Naive thymus-derived CD4-positive, alpha-beta T cell (primary cell): ENCODE measurements at places on chromosomes 4 and X. TPM values are rescaled to one million over a fixed set of nuclear protein-coding genes. Genes with fewer than 3 reads are reported as not detected.

Gene CLNK
- polyA plus RNA-seq = not detected

DNA sequence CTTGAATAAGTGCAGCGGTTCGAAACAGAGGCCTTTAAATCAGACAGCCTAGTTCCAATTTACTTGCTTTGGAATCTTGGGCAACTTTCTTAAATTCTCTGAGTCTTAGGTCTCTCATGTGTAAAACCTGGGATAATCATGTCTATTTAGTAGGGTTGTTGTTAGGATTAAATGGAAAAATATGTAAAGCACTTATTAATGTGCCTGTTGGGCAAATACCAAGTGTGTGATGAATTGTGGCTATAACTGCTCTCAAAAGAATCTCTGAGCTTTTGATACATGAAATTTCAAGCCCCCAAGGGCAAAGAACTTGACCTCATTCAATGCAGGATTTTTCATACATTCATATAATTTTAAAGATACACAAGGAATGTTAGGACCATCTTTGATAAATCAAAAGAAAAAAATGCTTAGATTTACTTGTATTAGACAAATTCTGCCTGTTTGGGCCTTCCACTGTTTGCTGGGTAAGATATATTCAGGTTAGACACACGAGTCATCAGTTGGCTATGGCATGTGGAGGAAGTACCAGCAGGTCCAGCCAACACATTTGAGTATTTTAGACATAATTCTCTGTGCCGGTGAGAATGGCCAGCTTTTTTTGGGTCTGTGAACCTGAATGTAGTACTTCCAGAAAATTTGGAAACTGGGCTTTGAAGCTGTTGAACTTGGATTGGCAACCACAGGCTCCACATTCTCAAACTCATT lies 241.4 kb upstream of the CNKSR2 start:
- no peaks in the 10 kb centered on the region for H3K36me3 ChIP-seq
- no peaks in the 10 kb centered on the region for H3K27me3 ChIP-seq
- H3K27ac ChIP-seq = no peak overlapping the region

GRCh38 chr4:30443289-30443688 lies 276.9 kb upstream of the PCDH7 start:
- no peaks in the 10 kb centered on the region for H3K27me3 ChIP-seq
- no peaks in the 10 kb centered on the region for H3K4me1 ChIP-seq
- H3K27ac ChIP-seq = no peak overlapping the region
- no peaks in the 10 kb centered on the region for H3K36me3 ChIP-seq
- H3K4me3 ChIP-seq = no peak overlapping the region

GRCh38 chr4:152680988-152681603 lies 1.3 kb upstream of the TMEM154 start:
- no peaks in the 10 kb centered on the region for H3K36me3 ChIP-seq
- no peaks in the 10 kb centered on the region for H3K27me3 ChIP-seq
- DNase-seq = no peak
- peaks cover 22% of the 10 kb centered on the region for H3K4me1 ChIP-seq

Gene FRMPD4
- not detected for polyA plus RNA-seq

Gene PPBP
- not detected for polyA plus RNA-seq

DNA sequence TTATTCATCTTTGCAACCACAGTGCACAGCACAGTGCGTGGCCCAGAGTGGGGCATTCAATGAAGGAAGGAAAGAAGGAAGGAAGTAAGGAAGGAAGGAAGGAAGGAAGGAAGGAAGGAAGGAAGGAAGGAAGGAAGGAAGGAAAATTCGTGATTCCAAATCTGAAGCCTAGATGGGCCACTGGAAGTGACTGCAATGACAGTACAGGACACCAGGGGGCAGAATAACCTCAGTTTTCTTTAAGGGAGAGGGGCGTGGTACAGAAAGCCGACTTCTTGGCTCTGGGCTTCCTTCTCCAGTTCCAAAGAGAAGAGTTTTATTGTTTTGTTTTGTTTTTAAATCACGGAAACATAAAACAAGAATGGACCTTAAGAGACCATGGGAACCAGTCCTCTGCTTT lies 47.8 kb downstream of the APLN start:
- peaks cover 7% of the 10 kb centered on the region for H3K4me1 ChIP-seq
- no peak overlapping the region for H3K4me3 ChIP-seq
- no peak overlapping the region for H3K27ac ChIP-seq
- no peaks in the 10 kb centered on the region for H3K36me3 ChIP-seq
- peak; percentile 29 for DNase-seq
- no peaks in the 10 kb centered on the region for H3K27me3 ChIP-seq

Gene UGT2B11
- not detected for polyA plus RNA-seq
